ENCODE measurements at places on chromosomes 2 and 18. TPM values are rescaled to one million over a fixed set of nuclear protein-coding genes. Genes with fewer than 3 reads are reported as not detected.

- no peak for DNase-seq
Observed at GRCh38 chr2:29304399-29305060, 189.3 kb downstream of the CLIP4 start.

- no peak for DNase-seq
Observed at GRCh38 chr2:168192839-168193616, 54.4 kb downstream of the STK39 start.

GRCh38 chr2:137963535-137964065, 673 bp upstream of the HNMT start:
- DNase-seq, result no peak

GRCh38 chr2:109301746-109302145, 172.7 kb downstream of the SH3RF3 start:
- DNase-seq, result peak; percentile 7

DNA sequence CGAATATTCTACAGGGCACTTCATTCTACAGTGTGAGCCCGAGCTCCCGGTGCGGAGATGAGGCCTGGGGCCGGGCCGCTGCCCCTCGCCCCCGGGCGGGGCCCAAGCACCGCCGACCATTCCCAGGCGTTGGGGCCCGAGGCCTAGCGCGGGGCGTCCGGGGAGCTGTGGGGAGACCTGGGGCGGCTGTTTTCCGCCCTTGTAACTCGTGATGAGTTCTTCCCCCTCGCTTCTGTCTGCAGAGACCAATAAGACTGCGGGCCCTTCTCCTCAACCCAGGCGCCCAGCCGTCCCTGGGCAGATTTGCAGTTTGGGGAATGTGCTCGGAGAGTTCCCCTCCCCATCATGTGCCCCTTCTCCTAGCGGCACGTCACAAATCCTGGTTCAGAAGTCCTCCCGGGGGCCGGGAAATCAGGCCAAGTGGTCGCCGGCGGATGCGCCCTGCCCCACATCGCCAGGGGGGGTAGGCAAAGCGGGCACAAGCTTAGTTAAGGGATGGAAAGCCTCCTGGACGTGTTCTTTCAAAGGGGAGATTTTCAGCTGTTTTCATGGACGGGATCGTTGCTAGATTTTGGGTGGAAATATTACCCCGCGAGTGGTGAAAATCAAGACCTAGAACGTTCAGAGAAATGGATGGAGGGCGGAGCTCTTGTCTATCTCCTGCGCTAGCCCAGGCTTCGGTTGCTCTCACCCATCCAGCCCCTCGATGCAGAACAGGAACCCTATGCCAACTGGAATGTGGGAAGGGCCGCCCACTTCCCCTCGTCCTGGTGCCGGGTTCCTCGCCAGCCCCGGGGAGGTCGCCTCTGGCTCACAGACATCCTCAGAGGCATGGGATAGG, 18.8 kb upstream of the HAAO start:
- DNase-seq, result peak; percentile 65

GRCh38 chr2:102197389-102198137, 10.7 kb downstream of the IL1RL2 start:
- no peak for DNase-seq

DNA sequence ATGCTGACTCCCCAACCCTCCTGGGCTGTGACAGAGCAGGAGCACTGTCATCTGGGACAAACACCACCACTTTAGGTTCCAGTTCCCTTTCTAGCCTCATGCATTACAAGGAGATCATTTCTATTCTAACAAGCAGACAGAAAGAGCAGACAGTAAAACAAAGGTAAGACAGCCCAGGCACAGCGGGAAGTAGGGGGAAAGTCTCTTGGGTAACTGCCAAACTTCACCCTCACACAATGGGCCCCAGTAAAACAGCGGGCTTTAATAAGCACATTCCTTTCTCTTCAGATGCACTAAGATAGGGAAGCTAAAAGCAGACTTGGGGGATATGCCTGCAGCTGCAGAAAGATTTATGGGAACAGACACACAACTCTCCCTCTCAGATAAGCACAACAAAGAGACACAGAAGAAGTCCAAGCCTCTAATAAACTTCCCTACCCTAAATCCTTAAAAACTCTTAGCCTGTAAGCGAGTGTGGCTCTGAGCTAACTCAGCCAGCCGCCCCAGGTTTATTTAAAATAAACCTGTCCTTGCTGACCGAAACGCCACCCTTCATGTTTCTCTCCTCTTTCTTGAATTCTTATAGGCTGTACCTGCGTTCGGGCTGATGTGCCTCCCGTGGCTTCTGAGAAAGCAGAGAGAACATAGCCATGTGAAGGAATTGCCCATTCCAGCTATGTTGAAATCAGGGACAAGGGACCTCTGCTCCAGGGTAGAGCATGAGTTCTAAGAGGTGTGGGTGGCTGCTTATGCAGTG, 726.8 kb upstream of the DDX18 start:
- no peak for DNase-seq

- DNase-seq, result no peak
Observed at GRCh38 chr2:20577495-20578235, 73.2 kb downstream of the HS1BP3 start.

- no peak for DNase-seq
Observed at GRCh38 chr2:127411653-127412369, 6.4 kb upstream of the PROC start.

GRCh38 chr2:120402508-120402907, 56.6 kb downstream of the INHBB start:
- DNase-seq, result no peak

DNA sequence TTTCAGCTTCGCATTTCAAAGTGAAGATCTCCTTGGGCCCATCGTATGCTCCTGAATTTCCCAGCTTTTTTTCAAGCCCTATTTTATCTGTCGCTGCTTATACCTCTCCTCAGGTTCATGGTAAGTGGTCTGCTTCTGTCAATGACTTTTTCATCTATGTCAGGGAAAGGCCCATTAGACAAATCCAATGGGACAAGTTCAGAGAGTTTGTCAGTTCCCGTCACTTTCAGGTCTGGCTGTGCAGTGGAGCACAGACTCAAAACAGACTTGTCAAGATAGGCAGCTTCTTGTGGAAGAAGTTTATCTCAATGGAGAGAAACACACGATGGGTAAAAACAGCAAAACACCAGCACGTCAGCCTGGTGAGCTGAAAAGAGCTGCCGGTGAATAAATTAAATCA, 100.9 kb upstream of the KLF7 start:
- no peak for DNase-seq

GRCh38 chr2:237711458-237712150, 84.2 kb downstream of the LRRFIP1 start:
- DNase-seq, result no peak

- DNase-seq, result no peak
Observed at GRCh38 chr2:131426727-131427126, 49.2 kb upstream of the TUBA3D start.

- no peak for DNase-seq
Observed at GRCh38 chr2:230129343-230129742, 60.6 kb upstream of the SLC16A14 start.

GRCh38 chr2:144475044-144475443, 44.9 kb downstream of the ZEB2 start:
- DNase-seq, result no peak

GRCh38 chr18:13726972-13727331, 479 bp downstream of the RNMT start:
- peak; percentile 60 for DNase-seq

DNA sequence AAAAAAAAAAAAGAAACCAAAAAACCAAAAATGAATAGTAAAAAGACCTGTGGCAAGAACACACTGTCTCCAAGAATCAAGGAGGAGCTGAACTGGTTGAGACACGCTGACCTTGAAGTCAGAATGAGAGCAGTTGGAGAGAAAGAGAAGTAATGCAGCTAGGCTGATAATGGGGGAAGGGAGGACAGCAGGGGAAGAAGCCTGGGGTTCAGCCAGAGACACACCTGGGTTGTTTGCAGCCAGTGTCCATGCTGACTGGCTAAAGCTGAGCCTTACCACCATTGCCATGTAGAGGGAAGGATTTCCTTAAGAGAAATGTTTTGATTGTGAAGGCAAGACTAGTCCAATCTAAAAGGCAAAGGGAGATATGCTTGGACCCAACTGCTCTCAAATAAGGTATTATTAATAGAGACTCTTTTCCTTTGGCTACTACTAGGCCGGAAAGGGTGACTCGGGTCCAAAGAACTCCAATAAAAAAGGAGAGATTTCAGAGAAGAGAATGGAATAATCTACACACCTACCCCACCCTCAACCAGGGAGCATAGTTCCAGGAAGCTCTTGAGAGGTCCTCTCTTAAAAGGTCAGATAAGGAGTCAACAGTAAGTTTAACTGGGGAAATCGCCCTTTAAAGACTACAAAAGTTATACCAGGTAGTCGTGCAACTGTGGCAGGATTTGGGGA, 25.2 kb upstream of the REL start:
- DNase-seq, result no peak

GRCh38 chr18:13379062-13379865, 160.7 kb downstream of the LDLRAD4 start:
- no peak for DNase-seq

DNA sequence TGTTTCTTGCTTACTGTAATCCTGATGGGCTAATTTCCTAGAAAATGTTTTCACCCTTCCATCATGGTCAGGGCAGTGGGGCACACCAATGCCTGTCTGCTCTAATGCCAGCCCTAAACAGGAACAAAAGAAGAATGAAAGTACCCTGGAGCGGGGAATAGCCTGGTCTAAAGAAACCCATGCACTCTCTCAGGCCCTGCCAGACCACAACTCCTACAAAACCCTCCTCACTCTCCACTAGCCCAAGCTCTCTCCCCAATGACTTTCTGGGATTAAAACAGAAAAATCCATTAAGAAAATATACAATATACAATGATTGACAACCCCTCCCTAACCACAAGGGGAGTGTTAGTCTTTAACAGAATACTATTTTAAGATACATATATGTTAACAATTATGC, 67.6 kb downstream of the AAK1 start:
- no peak for DNase-seq

DNA sequence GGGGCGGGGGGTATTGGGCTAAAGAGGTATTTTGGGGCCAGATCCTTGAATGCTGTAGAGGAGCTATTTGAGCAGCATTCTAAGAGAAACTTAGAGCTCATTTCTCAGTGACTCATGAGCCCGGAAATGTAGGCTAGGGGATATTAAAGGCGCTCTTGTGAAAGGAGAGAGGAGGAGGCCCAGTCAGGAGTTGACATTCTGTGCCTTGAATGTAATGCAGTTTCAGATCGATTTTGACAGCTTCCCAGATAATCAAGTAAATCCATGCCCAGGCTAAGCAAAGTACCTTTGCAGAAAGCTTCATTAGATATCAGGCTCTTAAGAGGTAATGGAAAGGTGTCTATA, 1.5 kb downstream of the CAB39 start:
- no peak for DNase-seq

- DNase-seq, result no peak
Observed at GRCh38 chr2:190378880-190379237, 29.3 kb upstream of the MFSD6 start.

DNA sequence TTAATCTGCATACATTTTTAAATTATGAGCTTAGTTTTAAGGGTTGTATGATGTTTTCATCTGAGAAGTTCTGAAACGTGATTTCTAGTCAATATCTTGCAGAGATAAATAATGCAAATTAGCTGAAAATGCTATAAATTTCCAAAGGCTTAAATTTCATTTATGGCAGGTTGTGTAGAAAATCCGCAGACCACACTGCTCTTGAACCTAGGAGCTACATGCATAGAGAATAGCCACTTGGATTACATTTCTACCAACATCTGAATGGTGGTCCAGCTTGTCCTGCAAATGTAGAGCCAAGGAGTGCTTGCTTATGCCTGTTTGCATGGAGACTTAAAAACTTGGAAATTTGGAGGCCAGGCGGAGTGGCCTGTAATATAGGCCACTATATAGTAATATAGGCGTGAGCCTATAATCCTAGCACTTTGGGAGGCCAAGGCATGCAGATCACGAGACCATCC, 6.8 kb downstream of the MAT2A start:
- no peak for DNase-seq

Gene ERMN
- total RNA-seq, result not detected

Gene CD8B2
- not detected for total RNA-seq

Gene UBE2E3
- total RNA-seq, result 49.2 TPM

Gene TBR1
- total RNA-seq, result not detected

Gene SATB2
- 1.3 TPM for total RNA-seq

Gene DUSP19
- total RNA-seq, result 10.8 TPM

Gene CCL20
- total RNA-seq, result not detected

Gene PXDN
- total RNA-seq, result 15.6 TPM

Gene XIRP2
- 206 TPM for total RNA-seq

Gene PTH2R
- not detected for total RNA-seq

Gene RNPEPL1
- total RNA-seq, result 89.5 TPM

Gene CYS1
- 3.6 TPM for total RNA-seq

Gene SERPINB10
- total RNA-seq, result not detected

Gene KYNU
- total RNA-seq, result 1.3 TPM

Gene GMPPA
- 22.3 TPM for total RNA-seq

Gene M1AP
- total RNA-seq, result not detected

Gene SERPINB12
- not detected for total RNA-seq

Gene LAMA3
- total RNA-seq, result 3.3 TPM
